NCI-H446 (cell line): ENCODE measurements at places on chromosomes 6 and 20.

- DNase-seq, result no peak
Measured at GRCh38 chr6:151652325-151652724, 155.2 kb upstream of the ESR1 start.

- DNase-seq, result no peak
Measured at GRCh38 chr6:138944412-138944811, 43.6 kb downstream of the REPS1 start.

DNA sequence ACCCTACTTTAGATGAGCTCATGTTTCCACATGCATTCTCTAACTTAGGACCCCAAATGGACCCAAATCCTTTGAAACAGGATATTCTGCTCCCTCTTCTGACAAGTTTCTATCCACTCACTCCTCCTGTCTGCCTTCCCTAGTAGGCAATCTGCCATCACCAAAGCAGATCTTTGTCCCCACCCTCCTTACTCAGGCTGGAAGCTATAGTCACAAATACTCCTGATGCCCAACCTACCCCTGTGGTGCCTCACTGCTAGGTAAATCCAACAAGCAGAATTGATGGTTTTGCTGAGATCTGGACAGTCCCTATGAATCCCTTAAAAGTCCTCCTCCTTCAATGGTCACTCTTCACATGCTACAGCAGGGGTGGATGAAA lies 21.7 kb downstream of the ELOVL5 start:
- peak; percentile 53 for DNase-seq

GRCh38 chr20:62761759-62762131 lies 34.5 kb upstream of the MRGBP start:
- no peak for DNase-seq

GRCh38 chr6:33602180-33602579 lies 18.9 kb upstream of the ITPR3 start:
- DNase-seq, result no peak

DNA sequence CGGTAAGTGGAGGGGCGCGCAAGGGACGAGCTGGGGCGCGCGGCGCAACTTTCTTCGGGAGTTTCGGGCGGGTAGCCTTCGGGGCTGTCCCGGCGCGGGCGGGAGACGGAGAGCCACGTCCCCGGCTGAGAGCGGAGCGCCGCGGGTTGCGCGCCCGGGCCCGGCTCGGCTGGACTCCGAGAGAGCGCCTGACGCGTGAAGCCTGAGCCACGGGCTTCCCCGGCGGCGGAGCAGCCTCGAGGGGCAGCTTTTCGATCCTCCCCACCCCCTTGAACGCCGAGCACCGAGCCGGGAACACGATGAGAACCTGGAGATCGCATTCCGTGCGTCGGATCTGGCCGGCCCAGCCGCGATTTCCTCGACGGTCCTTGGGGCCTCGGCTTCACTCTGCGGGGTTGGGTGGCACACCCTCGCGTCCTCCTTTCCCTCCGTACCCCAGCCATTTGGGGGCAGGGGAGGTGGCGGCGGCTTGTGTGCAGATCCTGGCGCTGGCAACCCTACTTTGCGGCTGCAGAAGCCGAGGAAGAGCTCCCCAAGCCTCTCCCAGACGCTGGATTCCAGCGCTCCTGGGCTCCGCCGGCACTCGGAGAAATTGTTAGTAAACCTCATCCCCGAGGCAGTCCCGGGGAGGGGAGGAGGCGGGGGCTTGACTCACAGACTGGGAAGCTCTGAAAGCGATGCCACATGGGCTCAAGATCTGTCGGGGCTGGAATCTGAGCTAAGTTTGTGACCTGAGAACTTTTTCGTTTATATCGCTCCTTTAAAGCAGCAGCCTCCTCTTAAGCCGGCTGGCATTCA lies 572 bp downstream of the DSE start:
- no peak for DNase-seq

DNA sequence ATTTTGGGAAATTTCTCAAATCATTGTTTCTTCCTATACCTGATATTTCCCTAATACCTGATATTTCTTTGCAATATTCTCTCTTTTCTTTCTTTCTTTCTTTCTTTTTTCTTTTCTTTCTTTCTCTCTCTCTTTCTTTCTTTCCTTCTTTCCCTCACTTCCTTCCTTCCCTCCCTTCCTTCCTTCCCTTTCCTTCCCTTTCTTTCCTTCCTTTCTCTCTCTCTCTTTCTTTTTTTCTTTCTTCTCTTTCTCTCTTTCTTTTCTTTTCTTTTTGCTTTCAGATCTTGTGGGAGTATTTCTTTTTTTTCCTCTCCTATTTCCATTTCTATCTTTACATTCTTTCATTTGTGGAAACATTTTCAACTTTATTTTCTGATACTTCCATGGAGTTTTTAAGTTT lies 76.1 kb upstream of the ANKEF1 start:
- no peak for DNase-seq

DNA sequence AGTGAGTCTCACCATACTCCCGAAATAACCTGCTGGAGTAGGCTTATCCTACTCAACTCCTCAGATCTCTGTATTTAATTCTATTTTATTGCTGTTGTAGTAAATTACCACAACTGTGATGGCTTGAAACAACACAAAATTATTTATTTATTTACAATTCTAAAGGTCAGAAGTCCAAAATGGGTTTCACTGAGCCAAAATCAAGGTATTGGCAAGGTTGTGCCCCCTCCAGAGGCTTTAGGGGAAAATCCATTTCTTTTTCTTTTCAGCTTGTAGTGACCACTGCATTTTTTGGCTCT lies 869 bp upstream of the SLC17A2 start:
- DNase-seq, result no peak

DNA sequence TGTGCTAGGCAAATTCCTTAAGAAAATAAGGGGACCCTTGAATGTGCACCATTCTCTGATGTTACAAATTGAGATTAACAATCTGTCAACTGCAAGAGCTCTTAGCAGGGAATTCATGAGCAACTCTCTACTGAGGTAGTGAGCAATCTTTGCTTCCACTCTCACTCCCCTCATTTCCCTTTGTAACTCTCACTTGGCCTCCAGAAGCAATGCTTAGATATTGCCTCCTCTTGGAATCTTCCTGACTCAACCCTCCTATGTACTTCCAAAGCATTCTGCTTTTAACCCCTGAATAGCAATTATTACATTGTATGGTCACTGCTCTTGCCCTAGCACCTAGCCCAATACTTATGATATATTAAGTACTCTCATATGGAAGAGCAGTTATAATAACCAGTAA lies 16.5 kb downstream of the XPO5 start:
- no peak for DNase-seq

GRCh38 chr6:125008957-125009356 lies 46.7 kb downstream of the RNF217 start:
- DNase-seq, result no peak
